ENCODE measurements at places on chromosomes 1 and 21. TPM values are rescaled to one million over a fixed set of nuclear protein-coding genes. Genes with fewer than 3 reads are reported as not detected.

GNG12 gene
- total RNA-seq: 102 TPM

DNA sequence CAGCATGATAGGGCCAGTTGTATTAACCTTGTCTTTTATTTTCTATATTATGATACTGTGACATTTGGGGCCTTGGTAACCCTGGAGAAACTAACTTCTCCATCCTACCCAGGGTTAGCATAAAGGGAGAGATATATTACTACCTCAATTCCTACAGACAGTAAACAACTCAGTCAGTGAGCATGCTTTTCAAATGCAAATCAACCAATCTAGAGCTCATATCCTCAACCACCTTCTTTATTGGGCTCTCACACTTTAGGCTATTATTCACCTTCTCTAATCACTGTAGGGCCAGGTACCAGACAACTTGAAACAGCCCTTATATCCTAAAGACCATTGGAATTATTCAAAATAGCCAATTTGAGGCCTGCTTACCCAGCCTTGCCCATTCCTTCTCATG lies 477.6 kb downstream of the PTPRC start:
- DNase-seq: no peak

DNA sequence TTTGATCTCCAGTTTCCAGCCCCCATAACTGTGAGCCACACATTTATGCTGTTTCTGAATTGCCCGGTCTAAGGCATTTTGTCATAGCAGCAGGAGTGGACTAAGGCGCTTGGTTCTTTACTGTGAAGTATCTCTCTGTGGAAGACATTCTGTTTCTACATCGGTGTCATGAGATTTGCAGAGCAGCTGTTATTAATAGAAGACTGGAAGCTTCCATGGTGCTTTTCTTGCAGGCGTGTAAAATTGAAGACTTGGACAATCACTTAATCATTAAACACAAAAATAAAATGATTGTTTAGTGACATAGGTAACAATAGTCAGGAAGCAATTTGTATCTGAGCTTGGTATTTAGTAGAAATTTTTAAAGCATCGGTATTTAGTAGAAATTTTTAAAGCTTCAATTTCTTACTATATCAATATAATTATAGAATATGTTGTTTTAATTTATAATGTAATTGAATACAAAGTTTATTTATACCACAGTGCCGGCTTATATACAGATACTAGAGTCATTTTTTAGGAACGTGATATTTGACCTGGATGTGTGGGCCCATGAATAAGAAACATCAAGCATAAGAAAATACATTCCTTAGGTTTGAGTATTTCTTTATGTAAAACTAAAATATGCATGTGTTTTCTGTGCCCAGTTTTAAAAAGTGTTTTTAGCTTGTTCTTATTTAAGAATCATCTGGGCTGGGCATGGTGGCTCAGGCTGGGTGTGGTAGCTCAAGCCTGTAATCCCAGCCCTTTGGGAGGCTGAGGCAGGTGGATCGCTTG lies 60.6 kb upstream of the COL6A1 start:
- DNase-seq: no peak

DNA sequence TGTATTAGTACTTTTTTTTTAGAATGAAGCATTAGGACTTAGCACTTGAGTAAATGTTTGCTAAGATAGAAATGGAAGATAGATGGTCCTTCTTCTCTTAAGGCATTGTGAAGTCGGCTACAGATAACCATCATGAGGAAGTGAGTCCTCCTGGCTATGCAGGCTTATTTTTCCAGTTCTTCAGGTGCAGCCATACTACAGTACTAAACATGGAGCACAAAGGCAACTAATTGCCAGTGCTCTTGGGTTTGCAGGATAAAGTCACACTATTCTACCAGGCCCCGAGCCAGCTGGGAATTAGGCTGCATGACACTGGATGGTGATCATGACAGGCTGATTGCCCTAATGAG lies 197.3 kb upstream of the SGIP1 start:
- no peak for DNase-seq

- DNase-seq: no peak
These were observed 17.2 kb downstream of the NIBAN1 start for GRCh38 chr1:184956999-184957700.

DNA sequence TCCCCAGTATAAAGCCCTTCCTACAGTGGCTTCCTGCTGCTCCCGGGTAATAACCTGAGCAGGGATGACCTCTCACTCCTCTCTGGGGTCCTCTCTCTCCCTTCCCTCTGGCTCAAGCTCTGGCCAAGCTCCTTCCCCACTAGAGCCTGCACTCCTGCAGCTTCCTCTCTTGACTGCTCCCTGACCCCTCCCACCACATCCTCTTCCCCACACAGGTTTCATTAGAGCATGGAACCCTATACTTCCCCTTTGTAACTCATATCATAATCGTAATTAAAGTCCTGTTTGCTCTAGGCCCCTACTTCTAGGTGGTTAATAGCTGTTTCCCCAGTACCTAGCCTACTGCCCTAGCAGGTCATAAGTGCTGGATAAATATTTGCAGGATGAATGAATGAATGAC lies 146.2 kb downstream of the C1orf21 start:
- DNase-seq: no peak

GRCh38 chr21:18499761-18500376 lies 96.3 kb upstream of the TMPRSS15 start:
- DNase-seq: no peak
